Activated T-cell treated with anti-CD3 and anti-CD28 coated beads, Interleukin-2, amount 50 U/mL, for 4 hours (primary cell): ENCODE measurements at places on chromosomes 3 and 15. TPM values are rescaled to one million over a fixed set of nuclear protein-coding genes. Genes with fewer than 3 reads are reported as not detected.

DNA sequence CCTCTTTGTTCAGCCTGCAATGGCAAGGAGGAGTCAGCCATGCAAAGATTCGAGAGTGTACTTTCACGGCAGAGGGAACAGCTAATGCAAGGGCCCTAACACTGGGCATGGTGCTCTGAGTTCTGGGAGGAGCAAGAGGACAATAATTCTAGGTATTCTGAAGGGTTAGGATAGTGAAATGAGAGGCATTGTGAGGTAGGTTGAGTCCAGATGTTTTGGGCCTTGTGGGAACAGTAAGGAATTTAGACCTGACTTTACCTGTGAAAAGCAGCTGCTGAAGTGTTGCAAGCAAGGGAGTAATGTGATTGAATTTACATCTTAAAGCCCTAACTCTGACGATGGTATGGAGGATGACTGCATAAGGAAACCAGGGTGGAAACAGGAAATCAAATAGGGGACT is 211.6 kb downstream of the CNTN3 start:
- no peak for DNase-seq

GRCh38 chr3:33644582-33644981 is 73.5 kb downstream of the CLASP2 start:
- DNase-seq: no peak

DNA sequence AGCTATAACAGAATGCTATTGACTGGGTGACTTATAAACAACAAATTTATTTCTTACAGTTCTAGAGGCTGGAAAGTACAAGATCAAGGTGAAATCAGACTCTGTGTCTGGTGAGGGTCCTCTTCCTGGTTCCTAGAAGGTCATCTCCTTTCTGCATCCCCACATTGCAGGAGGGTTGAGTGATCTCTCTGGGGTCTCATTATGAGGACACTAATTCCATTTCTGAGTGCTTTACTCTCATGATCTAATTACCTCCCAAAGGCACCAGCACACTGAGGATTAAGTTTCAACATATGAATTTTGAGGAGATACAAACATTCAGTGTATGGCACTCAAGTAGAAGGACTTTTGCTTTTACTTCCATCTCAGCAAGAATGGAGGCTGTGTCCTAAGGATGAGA is 534.1 kb upstream of the KCNMB2 start:
- DNase-seq: no peak

DNA sequence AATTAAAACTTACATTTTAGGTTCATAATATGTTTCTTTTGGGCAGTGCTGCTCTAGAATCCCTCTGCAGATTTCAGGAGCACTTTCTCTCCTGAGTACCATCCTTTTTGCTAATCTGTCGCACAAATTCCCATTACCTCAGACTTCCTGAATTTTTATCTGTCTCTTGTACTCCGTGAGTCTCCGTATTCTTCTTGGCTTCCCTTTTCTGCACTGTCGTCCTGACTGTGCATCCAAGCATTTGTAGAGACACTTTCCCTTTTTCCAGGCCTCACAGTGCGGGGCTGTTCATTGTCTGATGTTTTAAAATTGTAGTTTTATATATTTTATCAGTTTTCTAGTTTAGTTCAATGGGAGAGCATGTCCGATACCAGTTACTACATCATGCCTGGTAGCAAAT is 27.3 kb downstream of the MEF2A start:
- DNase-seq: no peak

Gene SCAPER
- 14.8 TPM for total RNA-seq

GRCh38 chr3:35194666-35195065 is 444.7 kb upstream of the ARPP21 start:
- DNase-seq: no peak

- DNase-seq: no peak
These were observed 340.5 kb upstream of the NECTIN3 start for GRCh38 chr3:110731148-110731547.

DNA sequence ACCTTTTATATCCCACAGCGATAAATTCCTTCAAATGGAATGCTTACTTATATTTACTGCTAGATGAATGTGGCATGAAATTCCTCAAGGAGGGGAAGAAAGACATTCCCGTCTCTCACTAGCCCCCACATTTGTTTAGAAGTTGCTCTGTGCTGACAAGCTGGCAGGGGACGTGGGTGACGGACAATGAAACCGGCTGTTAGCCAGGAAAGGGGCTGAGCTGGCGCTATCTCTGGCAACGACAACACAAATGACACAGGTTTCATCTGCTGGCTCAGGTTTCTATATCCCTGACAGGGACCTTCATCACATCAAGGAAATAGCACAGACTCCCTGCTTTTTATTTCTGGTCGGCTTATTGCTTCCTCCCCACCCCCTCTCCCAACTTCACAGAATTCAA is 15.8 kb downstream of the RUVBL1 start:
- no peak for DNase-seq

DNA sequence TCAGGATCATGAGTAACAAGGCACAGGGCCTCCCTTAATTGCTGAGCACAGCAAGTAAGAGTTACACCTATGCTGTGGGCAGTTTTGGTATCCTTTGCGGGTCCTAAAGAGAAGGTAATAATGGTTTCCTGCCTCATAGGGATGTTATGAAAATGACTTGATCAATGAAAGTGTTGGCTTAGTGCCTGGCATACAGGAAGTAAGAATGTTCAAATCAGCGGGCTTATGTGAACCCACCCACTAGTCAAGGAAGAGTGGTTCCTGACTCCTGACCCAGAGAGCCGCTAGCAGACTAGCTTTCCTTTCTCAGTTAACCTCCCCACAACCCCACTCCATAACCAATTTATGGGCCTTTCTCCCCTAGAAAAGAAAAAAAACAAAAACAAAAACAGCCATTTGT is 5.2 kb upstream of the ADAMTS9 start:
- no peak for DNase-seq

GRCh38 chr15:75069301-75069925 is 46.0 kb downstream of the PPCDC start:
- DNase-seq: no peak

GRCh38 chr15:26134812-26135211 is 271.7 kb upstream of the ATP10A start:
- DNase-seq: no peak

DNA sequence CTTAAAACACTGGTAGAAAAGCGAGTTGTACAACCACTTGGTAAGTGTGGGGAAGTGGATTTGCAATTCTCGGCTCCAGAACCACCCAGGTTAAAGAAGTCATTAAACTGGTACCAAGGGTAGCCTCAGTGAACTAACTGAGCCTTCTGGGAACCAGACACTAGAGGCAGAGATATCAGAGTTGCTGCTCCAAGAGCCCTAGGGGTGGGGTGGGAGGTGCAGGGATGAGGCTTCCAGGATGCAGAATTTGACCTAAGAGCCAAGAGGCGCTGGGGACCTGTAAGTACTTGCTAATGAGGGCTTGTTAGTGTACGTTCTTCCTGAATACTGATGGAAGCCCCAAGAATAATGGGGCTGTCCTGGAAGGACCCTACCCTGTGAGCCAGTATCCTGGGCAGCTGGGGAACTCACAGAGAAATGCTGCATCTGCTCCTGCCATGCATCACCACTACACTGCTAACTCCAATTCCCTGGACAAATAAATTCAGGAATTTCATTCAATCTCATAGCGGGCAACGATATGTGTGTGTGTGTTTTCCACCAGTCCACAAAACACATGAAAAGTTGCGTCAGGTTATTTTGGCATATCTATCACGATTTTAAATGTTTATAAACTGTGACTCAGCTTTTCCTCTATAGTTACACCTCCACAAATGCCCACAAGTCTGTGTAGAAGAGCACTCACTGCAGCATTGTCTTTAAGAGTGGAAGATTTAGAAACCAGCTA is 23.8 kb downstream of the STIMATE start:
- DNase-seq: no peak

Gene PLOD2
- total RNA-seq: 0.71 TPM

DNA sequence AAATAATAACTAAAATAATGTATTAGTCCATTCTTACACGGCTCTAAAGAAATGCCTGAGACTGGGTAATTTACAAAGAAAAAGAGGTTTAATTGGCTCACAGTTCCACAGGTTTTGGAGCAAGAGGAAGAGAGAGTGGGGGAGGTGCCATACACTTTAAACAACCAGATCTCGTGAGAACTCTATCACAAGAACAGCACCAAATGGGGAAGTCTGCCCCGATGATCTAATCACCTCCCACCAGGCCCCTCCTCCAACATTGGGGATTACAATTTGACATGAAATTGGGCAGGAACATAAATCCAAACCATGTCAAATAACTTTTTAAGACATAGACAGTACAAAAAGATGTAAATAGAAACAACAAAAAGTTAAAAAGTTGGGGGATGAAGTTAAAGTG is 63.2 kb downstream of the ILDR1 start:
- DNase-seq: no peak
